ENCODE measurements at places on chromosomes 3 and 15.
A peak's percentile ranks its signal among the peaks of the same experiment; 100 is the strongest.

GRCh38 chr15:96340598-96341512 lies 10.4 kb downstream of the NR2F2 start:
- no peak for DNase-seq

DNA sequence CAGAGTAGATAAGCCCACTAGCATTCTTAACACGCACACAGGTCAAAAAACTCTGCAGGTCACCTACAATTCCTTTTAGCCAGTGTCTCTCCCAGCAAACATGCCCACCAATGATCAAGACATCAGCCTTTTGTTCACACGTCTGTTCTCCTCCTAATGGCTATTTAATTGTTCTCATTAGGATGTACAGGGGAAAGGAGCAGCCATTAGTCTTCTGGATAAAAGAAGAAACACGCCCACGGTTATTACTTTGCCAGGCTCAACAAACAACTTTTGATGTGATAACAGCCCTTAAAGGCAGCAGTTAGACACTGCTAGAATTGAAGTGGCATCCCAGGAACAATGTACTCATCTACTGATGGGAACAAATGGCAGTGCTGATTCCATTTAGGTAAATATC lies 108.8 kb downstream of the NTRK3 start:
- DNase-seq, result no peak

DNA sequence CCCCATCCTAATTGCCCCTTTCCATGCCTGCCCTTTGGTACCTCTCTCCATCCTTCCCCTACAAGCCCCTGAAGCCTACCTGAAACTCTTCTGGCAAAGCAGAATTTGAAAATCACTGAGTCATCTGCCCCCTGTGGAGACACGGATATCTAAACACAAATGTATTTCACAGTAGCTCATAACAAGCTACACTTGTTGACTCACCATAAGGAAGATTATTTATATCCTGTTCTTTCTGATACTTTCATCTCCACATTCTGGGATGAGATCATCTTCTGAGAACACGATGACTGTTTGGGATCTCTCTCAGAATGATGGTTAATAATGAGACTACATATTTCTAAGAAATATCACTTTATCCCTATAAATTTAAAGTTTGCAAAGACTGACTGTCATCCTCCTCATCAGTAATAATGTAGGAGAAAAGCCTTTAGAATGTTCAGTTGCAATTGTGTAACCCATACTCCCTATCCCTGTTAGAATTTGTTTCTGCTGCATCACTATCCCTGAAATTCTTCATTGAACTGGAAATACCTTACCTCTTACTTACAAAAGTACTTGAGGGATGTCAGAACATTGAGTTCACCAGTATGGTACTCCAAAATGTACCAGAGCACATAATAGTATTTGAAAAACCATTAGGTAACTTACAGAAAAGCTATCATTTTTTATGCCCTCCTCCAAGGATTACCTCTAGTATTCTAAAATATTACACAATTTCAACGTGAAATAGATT lies 116.1 kb upstream of the IL12A start:
- DNase-seq, result peak; percentile 44

DNA sequence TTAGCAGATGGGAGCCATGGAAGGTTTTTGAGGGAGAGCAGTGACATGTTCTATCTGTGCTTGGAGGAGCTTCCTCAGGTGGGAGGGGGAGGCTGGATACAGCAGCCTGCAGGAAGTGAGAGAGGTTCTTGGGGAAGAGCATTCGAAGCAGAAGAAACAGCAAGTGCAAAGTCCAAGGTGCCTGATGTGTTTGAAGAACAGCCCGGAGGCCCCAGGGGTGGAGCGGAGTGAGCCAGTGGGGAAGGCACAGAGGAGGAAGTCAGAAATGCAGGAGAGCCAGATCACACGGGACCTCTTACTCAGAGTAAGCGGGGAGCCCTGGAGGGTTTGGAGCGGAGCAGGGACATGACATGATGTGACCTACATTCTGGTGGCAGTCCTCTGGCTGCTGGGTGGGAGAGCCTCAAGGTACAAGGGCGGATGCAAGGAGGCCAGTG lies 10.8 kb downstream of the ITGA11 start:
- DNase-seq, result no peak

DNA sequence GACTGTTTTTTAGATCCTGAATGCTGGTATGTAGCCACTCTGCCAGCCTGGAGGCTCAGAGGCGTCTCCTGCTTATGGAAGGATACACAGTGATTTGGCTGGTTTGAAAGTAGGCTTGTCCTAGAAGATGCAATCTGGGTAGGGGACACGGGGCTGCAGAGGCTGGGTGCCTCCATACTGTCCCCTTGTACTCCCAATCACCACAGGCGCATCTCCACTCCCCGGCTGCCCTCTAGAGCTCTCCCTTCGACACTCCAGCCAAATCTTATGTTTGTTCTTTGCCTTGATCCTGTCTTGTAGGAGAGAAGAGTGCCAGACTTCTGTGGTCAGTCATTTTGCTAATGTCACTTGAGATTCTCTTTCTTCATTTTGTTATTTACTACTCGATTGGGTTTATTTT lies 168.8 kb upstream of the THRB start:
- no peak for DNase-seq

DNA sequence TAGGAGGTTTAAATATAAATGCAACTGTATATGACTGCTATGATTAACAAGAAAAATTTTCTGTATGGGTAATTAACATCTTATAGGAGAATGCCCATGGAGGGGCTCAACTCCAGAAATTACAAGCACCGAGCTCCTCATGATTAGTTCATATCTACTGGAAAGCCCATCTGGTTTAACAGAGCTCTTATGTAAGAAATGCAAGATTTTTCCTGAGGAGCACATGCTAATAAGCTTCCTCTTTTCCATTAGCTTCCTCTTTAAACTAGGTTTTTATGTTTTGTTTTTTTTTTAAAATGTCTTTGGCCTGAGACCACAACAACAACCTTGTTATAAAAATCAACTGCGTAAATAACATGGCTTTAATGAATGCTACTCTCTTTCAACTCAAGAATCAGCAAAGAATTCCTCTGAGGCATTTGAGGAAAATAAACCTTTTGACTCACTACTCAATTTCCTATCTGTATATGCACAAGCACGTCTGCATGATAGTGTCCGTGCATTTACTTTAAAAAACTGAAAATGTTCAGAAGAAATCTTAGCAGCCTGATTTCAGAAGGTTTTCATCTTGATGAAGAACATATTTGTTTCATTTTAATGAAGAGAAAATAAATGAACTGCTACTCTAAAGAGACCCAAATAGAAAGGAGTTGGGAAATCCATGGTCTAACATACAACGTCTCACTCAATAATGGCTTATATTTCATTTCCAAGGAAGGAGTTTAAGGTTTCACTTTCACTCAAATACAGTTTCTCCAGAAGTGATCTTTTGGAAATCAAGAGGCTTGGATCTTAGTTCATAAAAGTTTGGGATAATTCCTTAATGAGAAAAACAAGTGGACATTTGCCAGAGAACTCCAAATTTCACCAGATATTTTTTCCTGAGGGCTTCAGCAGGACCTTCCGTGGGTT lies 180.8 kb downstream of the KCNAB1 start:
- peak; percentile 54 for DNase-seq

DNA sequence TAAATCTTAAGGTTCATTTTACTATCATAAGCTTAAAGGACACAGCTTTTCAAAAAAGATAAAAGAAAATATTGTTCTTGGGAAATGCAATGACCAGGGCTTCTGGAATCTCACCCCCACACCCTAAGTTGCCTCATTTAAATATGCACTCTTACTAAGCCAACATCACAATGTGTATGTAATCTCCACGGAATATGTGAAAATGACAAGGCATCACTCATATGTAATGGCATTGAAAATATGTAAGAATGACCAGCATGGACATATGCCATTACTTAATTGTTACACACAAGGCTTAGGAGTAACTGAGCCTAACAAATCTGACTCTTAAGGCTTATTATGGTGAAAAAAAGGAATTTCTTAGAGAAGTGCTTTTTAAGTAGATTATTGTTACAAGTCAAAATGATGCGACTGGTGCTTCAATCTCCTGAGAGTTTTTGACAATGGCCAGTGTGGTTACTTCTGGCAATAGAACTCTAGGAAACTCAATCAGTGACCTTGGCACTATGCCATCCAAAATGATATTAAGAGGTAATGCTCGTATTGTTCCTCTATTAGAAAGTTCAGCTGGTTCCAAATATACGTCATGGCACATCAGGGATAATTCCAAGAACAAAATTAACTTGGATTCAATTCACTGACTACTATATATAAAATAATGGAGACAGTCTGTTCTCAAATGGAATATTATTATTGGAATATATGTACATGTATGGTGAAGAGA lies 290.0 kb upstream of the PLSCR5 start:
- DNase-seq, result no peak

DNA sequence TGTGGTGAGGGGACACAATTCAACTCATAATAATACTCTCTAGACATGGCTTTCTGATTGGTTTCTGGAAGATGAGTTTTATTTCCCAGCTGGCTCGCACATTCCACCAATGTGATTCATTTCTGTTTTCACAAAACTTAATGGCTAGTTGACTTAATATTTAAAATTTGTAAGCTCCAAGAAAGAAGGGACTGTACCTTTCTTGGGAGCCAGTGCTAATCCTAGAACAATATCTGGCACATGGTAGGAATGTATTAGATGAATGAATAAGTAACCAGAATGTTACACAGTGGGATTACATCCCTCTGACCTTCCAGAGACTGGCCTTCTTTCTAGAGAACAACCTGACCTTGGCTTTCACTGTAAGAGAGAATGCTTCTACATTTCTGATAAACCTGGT lies 262.8 kb downstream of the RORA start:
- no peak for DNase-seq

- DNase-seq, result no peak
These were observed 100.4 kb downstream of the PPM1L start for GRCh38 chr3:160856450-160856849.

- DNase-seq, result no peak
These were observed 162.3 kb upstream of the NR2E3 start for GRCh38 chr15:71648095-71648494.

GRCh38 chr3:54967731-54968161 lies 39.9 kb upstream of the LRTM1 start:
- DNase-seq, result no peak

DNA sequence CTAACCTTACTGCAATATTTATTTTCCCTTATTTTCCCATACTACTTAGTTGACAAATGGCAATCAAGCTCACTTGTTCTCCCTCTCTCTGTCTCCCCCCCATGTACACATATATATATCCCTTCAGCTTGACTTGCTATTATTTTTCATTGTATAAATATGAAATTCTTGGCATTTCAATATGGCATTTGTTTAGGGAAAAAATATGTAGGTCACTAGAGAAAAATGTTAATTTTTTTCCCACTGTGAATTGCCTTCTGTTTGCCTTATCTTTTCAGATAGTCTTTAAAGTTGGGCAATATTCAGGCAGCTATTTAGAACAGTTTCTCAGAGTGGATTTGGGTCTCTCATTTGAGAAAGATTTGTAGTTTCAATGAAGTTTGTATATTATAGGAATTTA lies 62.8 kb upstream of the UTS2B start:
- DNase-seq, result no peak

- no peak for DNase-seq
These were observed 88.9 kb upstream of the FEZF2 start for GRCh38 chr3:62462104-62462762.

- peak; percentile 75 for DNase-seq
These were observed 45.7 kb upstream of the NLGN1 start for GRCh38 chr3:173351886-173352285.

- peak; percentile 62 for DNase-seq
These were observed 748 bp downstream of the MRPS25 start for GRCh38 chr3:15064299-15064834.

DNA sequence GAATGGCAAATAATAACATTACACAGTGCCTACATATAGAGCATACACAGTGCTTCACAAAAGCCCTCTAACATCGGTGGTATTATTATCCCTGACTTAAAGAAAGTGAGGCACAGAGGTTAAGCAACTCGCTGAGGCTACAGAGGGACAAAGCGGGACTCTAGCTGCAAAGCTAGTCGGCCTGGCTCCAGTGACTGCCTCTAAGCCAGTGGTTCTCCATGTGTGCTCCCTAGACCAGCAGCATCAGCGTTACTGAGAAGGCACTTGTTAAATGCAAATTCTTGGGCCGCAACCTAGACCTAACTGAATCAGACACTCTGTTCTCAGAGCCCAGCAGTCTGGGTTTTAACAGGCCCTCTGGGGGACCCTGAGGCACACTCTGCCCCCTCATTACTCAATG lies 33.1 kb upstream of the LIPC start:
- DNase-seq, result no peak

DNA sequence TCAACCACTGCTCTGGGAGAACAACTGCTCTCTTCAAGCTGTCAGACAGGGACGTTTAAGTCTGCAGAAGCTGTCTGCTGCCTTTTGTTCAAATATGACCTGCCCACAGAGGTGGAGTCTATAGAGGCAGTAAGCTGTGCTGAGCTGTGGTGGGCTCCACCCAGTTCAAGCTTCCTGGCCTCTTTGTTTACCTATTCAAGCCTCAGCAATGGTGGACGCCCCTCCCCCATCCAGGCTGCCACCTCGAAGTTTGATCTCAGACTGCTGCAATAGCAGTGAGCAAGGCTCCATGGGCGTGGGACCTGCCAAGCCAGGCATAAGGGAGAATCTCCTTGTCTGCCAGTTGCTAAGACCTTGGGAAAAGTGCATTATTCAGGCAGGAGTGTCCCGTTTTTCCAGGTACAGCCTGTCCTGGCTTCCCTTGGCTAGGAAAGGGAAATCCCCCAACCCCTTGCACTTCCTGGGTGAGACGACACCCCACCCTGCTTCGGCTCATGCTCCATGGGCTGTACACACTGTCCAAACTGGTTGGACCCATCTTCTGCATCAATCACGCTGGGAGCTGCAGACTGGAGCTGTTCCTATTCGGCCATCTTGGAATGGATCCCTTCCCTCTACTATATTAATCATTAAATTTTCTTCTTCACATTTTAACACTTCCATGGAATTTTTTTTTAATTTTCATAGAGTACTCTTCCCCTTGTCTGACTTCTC lies 167.0 kb upstream of the UBE2E2 start:
- DNase-seq, result no peak

DNA sequence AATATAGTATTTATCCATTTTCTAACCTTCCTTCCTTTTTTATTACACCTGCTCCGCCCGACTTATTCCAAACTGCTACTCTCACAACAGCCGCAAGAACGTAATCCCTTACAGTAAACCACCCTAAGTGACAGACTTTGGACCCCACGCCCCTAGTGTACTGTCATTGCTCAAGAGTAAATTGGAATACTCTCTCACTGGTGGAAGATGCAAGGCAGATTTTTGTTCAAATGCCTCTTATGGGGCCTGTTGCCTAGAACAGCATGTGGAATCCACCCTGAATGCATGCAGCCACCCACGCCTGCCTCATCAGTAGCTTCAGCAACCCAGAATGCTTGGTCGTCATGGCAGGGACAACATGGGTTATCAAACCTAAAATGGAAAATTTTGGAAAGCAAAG lies 226.2 kb upstream of the ST8SIA2 start:
- no peak for DNase-seq

- peak; percentile 23 for DNase-seq
These were observed 143.0 kb downstream of the LPP start for GRCh38 chr3:188296761-188297612.

DNA sequence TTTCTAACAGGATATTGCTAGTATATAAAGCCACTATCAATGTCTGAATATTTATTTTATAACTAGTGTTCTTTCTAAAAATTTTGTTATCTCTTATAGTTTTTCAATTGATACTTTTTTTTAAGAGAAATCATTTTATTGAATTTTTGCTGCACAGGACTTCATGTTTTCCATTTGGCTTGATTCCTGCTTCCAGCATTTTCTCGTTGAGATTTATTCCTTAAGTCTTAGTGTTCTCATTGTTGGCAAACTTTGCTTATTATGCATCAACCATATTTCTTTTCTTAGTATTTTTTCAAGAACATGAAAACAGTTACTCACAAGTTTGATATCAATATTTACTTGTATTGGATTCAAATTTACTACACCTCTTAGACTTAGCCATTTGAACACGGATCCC lies 113.4 kb downstream of the UNC13C start:
- no peak for DNase-seq
